GM23248 (cell line): ENCODE measurements at places on chromosomes 11 and 22. TPM values are rescaled to one million over a fixed set of nuclear protein-coding genes. Genes with fewer than 3 reads are reported as not detected.

BTG4 gene
- total RNA-seq, result not detected in 2 replicates

GRCh38 chr22:28442264-28442710 lies 237.4 kb downstream of the TTC28 start:
- peak overlapping the region; percentile 86 for H3K4me3 ChIP-seq
- peak; percentile 89 for DNase-seq
- H3K36me3 ChIP-seq, result no peaks in the 10 kb centered on the region
- no peaks in the 10 kb centered on the region for H3K27me3 ChIP-seq
- peak overlapping the region; percentile 78 for H3K27ac ChIP-seq

ACR gene
- total RNA-seq, result not detected in 2 replicates

- no peaks in the 10 kb centered on the region for H3K27me3 ChIP-seq
- peaks cover 62% of the 10 kb centered on the region for H3K36me3 ChIP-seq
- no peak overlapping the region for H3K4me3 ChIP-seq
- H3K4me1 ChIP-seq, result peaks cover 16% of the 10 kb centered on the region
- no peak for DNase-seq
Measured at GRCh38 chr11:66056501-66056900, 4.3 kb downstream of the SF3B2 start.

DNA sequence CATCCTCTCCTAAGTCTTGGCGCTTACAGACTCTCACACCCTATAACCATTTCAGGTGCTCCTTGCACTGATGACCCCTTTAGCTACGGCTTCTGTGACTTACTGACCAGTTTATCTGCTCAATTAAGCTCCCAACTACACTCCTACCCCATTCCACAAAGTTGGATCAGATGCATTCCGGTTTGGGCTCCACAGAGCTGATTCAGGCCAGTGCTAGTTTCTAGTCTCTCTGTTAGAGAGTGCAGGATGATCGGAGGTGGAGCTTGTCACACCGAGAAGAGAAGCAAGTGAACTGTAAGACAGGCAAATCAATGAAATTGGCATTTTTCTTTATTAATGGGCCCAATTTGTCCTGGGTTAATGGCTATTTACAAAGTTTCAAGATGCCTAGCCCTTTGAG lies 436.8 kb upstream of the CADM1 start:
- H3K4me3 ChIP-seq, result no peak overlapping the region
- no peaks in the 10 kb centered on the region for H3K4me1 ChIP-seq
- H3K27me3 ChIP-seq, result no peaks in the 10 kb centered on the region
- no peak for DNase-seq

BCR gene
- 30.0 and 30.6 TPM in 2 replicates for total RNA-seq

GRCh38 chr11:63289658-63290057 lies 46.3 kb upstream of the SLC22A25 start:
- no peak overlapping the region for H3K27ac ChIP-seq
- no peaks in the 10 kb centered on the region for H3K4me1 ChIP-seq
- no peak for DNase-seq
- no peaks in the 10 kb centered on the region for H3K36me3 ChIP-seq

DNA sequence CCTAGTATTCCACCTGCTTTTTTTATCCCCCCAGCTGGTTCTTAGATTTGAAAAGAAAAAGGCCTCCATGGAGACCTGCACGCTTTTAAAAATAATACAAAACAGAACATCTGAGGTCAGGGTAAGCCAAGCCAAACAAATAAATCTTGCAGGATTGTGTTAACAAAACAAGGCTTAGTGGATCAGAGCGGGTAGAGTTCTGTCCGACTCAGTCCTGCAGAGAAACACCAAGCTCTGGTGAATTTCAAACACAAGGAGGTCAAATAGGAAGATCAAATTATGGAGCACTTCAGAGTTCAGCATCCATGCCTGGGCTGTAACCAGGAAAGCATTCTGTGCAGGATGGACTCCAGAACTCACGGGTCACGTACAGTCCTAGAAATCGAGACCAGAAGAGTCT lies 86.9 kb downstream of the SYN3 start:
- H3K4me3 ChIP-seq, result no peak overlapping the region
- H3K27me3 ChIP-seq, result peaks cover 70% of the 10 kb centered on the region
- no peak for DNase-seq
- H3K4me1 ChIP-seq, result no peaks in the 10 kb centered on the region
- H3K27ac ChIP-seq, result no peak overlapping the region
